ENCODE measurements at places on chromosomes 1 and 21.

- DNase-seq: peak; percentile 39
These were observed at the start of gene PRDX6 for GRCh38 chr1:173477286-173478093. PRDX6 (plus strand) TSS chr1:173477335; CDS start chr1:173477398, 63 bp downstream.

- no peak for DNase-seq
These were observed 92.2 kb downstream of the GRIK3 start for GRCh38 chr1:36942148-36942547.

DNA sequence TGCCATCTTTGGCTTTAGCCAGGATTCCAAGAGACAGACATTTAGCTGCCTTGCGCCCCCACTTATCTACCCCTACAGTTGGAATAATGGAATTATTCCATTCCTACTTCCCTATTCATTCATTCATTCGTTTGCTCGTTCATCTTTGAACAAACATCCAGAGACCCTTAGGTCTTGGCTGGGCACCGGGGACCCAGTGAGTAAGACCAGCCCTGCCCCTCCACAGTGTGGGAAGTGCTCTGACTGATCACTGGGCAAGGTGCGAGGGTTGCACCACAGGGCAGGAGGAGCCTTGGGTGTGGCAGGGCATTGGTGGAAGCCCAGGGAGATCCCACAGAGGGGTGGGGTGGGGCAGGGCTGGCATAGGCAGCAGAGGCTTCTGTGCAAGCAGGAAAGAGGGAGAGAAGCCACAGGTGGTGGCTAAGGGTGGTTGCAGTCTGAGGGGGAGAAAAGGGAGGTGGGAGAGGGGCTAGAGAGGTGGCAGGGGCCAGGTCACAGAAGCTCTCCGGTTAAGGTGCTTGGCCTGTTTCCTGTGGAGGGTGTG, 35.0 kb upstream of the TMEM61 start:
- DNase-seq: no peak

GRCh38 chr1:212021563-212021962, 13.8 kb downstream of the INTS7 start:
- no peak for DNase-seq

- DNase-seq: no peak
These were observed 8.2 kb downstream of the NES start for GRCh38 chr1:156668801-156669637.

- peak; percentile 18 for DNase-seq
These were observed 27.3 kb downstream of the F11R start for GRCh38 chr1:160993544-160994193.

- DNase-seq: no peak
These were observed 18.3 kb upstream of the IL6R start for GRCh38 chr1:154386643-154387352.

- peak; percentile 97 for DNase-seq
These were observed 58.2 kb downstream of the BCL9 start for GRCh38 chr1:147599362-147600118.

DNA sequence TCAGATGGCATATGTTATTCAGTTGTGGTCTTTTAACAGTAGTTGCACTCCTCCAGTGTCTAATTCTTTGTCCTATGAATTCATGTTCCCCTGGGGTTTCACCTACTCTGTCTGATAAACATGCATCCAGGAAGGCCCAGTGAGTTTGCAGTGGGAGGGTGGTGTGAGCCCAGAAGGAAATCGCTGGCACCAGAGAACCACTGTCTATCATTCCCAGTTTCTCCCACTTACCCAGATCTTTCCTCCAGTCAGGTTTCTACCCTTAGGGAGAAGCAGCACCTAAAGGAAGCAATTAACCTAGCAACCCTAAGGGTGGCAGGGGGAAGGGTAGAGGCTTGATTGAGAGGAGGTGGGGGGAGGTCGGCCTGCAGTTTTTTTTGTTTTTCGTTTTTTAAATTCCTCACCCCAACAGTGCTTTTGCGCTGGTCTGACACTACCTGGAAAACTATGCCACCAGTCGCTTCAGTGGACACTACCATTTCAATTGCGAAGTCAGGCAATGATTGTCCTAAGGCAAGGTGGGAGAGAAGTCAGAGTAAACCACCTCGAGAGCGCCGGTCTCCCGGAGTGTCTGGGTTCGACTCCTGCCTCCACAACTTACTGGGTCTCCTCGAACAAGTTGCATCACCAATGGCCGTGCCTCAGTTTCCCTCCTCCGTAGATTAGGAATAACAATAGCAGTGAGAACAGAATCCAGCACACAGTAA, 766 bp upstream of the SLC44A3 start:
- DNase-seq: no peak

- no peak for DNase-seq
These were observed 34.9 kb upstream of the ESRRG start for GRCh38 chr1:216758161-216758560.

DNA sequence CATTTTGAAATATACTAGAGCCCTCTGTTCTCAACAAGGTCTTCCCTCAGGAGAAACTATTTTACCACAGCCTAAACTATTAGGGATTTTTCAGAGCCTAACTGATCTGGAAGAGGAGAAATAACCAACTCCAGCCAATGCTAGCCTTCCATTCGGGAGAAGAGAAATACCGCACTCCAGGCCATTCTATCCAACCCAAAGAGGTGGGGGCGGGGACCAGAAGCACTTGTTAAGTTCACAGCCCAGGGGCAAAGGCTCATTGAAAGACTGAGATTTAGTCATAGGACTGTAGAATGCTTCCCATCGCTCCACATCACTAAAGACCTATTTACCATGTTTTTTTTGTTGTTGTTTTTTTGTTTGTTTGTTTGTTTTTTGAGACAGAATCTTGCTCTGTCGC, 35.4 kb upstream of the SLFNL1 start:
- no peak for DNase-seq

Measured in NCI-H748 treated with DMSO at 0.1 percent for 48 hours (cell line).